ENCODE measurements at places on chromosomes 6 and 20. TPM values are rescaled to one million over a fixed set of nuclear protein-coding genes. Genes with fewer than 3 reads are reported as not detected.

GRCh38 chr6:88870717-88871330, 92.6 kb downstream of the RNGTT start:
- DNase-seq, result peak; percentile 75

DNA sequence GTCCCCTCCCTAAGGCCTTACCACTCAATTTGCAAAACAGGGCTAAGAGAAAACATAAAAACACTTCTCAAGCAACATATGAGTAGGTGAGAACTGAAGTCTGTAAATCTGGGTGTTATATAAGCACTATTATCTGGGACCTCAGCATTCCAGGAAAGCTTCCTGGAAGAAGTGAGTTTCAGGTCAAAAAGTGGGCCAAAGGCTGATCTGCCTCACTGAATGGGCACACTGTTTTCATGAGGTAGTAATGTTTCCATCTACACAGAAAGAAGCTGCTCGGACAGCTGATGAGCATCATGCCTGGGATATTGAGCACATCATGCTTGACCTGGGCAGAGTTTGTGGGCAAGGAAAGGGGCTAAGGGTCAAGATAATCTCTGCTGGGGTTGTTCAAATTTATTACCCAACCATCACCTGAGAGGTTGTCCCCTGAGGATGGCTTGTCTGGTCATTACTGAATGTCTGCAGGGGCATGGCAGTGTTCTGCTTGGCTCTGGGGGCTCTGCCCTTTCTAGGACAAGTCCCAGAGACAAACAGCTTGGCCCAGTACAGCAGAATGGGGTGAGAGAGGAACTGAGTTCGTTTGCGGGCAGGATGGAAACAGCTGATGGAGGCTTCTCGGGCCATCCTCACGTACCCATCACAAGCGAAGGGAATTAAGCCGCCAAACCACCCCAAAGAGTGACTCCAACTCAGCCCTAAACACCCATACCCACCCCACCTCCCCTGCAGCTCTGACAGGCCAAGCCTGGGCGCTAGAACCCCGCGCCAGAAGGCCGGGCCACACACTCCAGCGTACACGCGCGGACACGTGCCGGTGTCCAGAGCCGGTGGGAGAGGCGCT, 1.2 kb upstream of the SYNJ2 start:
- DNase-seq, result no peak

GRCh38 chr20:38764567-38765318, 16.5 kb downstream of the ACTR5 start:
- peak; percentile 84 for DNase-seq

DNA sequence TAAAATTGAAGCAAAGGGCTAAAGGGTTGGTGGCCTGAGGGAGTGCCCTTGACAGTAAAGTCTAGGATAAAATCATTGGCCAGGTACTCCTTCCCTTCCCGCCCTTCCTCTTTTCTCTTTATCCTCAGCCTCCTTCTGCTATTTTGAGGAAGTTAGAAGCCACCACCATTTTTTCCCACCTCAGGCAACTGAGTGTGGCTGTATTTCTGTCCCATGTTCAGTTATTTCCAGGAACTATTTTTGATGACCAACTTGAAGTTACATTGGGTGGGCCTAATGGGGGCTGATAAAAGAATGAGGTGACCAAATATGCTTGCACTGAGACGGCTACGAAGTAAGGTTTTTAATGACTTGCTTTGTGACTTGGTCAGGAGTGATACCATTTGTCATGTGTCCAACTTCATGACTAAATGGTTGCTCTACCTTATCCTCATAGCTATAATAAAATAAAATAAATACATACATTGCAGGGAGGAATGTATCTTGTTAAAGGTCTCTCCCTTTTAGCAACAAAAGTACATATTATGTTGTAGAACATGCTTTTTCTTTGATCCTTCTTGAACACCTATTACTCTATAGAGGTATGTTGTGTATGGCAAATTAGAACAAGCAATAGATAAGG, 12.0 kb downstream of the PTPN1 start:
- no peak for DNase-seq

SCRT2 gene
- total RNA-seq, result not detected

DNA sequence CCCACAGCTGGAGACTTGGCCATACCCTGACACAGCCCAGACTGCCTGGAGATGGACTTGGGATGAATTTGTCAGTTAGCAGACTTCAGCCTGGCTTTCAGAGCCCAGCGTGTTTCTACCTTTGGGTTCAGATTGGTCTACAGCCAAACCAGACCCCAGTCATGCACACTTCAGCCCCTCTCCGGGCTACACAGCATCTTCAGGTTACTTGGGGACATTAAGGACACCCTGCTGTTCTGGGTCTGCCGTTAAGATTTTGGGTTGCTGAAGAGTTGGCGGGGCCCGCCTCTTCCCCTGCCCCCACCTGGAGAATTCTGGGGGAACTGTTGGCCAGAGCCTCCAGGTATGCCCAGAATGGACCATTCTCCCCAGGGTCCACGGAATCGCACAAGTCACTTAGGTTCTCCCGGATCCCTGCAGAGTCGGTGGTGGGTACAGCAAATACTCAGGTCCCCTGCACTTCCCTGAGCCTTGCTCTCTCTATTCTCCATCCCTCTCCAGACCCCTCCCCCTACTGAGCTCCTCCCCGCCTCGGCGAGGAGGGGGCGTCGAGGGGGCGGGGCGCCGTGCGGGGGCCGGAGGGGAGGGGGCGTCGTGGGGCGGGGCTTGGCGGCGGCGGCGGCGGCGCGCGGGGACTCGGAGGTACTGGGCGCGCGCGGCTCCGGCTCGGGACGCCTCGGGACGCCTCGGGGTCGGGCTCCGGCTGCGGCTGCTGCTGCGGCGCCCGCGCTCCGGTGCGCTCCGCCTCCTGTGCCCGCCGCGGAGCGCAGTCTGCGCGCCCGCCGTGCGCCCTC, at the start of gene PTK7:
TSS of gene PTK7 (plus strand) at position 645 of the 794 bp plus-strand sequence. CDS start 175 bp downstream, outside the sequence.
- peak; percentile 72 for DNase-seq

DNA sequence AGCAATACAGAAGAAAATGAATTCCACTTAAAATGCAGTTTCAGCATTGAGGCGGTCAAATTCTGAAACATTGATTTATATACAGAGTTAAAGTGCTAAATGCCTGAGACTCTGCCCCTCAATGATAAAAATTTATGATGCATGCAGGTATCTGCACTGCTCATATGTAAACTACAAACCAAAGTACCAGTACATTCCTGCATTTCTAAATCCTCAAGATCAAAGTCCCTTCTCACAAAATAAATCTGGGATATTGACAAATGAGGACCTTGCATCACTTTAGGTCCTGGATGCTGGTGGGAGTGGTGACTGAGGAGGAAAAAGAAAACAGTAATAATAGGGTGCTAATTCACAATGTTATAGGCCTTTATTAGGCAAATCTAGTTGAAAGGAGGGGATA, 101.9 kb downstream of the FIG4 start:
- DNase-seq, result no peak

All from fibroblast of villous mesenchyme (primary cell).